ENCODE measurements at places on chromosomes 1 and 21.

- no peak for DNase-seq
Measured at GRCh38 chr1:226534645-226535044, 13.9 kb upstream of the STUM start.

DNA sequence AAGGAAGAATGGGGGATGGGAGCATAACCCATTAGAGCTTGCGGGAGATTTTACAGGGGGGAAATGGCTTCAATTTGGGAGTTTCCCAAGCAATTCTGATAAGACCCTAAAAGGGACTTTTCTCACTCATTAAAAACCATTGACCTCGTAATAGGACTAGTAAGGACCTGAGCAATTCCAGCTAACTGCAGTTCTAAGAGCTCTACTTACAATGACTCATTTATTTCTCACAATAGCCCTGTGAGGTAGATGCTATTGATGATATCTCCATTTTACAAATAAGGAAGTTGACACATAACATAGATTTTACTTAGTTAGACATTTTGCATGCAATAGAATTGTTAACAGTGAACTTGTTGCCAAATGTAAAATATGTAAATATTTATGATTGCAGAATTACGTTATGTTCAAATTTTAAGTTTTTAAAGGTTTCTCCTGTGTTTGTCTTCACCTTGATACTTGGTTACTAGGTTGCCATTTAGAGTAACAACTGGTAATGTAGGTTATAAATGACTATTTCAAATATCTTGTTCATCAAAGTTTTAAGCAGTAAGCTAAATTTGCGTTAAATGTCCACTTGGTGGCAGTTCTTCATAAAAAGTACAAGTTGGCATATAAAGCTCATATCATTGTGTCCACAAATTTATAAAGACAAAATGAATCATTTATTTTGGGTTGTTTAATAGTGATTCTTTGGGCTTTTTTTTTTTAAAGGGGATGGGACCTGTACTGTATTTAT is 182.0 kb downstream of the PLA2G4A start:
- DNase-seq = no peak

GRCh38 chr1:244945109-244945671 is 80.8 kb upstream of the HNRNPU start:
- no peak for DNase-seq

- DNase-seq = no peak
Measured at GRCh38 chr1:151976015-151976343, 17.7 kb downstream of the S100A10 start.

DNA sequence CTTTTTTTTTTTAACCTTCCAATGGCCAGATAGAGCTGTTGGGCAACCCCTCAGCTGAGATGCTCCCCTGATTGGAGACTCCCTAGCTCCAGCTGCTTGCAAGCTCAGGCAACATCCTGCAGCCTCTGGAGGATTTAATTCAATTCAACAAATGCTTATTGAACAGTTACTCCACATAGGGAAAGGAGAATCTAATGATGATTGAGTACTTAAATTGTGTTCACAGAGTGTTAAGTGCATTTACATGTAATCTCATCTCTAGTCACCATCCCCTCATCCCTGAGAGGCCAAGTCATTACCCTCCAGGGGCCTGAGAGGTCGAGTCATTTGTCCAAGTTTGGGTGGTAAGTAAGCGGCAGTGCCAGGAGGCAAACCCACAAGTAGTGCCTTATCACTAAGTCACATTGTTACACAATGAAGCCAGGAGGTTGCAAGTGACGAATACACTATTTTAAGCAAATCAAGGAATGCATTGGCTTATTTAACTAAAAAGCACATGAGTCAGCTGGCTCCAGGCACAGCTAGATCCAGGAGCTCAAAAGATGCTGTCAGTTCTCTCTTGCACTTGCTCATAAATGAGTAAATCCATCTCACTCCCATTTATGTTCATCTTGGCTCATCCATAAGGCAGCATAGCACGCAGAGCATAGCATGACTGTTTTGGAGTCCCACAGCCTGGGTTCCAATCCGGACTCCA is 64.3 kb downstream of the OPTC start:
- no peak for DNase-seq

DNA sequence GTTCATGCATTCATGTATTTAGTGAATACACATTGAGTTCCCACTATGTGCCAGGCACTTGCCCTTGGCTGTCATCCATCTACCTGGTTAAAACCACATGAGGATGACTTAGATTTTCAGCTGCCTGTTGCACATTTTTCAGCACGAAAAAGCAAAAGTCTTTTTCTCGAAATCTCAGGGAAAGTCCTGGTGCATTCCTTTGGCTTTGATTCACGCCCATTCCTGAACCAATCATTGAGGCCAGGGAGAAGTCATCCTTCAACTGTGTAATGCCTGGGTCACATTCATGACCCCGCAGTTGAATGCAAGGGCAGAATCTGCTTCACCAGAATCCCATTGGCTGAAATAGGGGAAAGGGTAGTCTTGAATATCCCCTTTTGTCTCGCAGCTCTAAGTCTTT is 84.4 kb downstream of the RNF220 start:
- no peak for DNase-seq

DNA sequence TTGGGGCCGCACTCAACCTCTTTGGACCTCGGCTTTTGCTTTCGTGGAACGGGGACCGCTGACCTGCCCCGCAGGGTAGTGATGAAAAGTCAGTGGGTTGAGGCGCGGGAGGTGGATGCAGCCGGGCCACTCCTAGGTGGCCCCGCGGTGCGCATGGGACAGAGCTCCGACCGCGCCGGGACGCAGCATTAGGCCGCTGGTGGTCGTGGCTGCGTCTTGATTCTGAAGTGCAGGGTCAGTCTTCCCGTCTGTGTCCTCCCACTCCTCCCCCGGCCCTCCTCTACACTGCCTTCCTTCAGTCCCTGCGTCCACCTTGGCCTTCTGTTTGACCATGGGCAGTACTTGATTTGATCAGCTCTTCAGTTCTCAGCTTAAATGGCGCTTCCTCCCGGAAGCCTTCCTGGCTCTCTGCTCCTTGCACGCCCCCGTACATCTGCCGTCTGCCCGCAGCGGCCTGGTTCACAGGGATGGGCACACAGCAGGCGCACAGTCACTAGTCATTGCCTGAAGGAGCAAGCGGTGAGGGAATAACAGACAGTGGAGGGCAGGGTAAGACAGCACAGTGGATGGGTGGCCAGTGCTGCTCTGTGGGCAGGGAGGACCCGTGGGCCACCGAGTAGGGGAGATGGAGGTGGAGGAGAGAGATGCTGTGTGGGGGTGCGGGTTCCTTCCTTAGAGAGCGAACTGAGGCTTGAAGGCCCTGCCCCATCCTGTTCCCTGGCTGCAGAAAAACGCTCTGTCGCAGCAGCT is 633 bp downstream of the THEMIS2 start:
- no peak for DNase-seq

- peak; percentile 47 for DNase-seq
Measured at GRCh38 chr1:171081314-171081753, 9.4 kb upstream of the FMO3 start.

DNA sequence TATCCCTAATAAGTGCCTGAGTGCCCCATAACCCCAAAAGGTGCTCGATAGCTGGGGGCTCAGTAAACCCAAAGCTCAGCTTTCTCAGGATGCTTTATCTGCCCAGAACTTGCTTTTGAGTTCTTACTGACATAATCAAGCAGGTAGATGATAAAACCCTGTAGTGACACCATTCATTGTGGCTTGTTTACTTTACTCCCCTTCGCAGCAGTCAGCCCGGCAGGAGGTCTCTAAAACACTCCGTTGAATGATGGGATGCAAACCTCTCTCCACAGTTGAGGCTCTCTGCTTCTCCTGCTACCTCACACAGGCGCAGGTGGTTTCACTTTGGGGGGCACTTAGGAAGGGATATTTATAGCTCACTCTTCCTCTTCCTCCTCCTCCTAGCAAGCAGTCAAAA is 349.4 kb downstream of the HLX start:
- DNase-seq = peak; percentile 39

- no peak for DNase-seq
Measured at GRCh38 chr1:243474136-243474881, 218.5 kb downstream of the SDCCAG8 start.

DNA sequence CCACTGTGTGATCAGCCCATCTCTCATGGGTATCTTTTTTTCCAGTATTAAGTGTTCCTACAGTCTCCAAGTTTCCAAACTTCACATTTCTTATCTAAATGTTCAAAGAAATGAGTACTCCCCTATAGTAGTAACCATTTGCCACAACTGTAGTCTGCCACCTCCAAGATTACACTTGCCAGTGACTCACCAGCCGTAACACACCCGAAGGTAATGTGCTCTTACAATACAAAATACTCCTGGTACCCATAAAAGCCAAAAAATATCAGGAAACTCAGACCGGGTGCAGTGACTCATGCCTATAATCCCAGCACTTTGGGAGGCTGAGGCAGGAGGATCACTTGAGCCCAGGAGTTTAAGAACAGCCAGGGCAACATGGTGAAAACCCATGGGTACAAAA is 20.5 kb upstream of the ZNF496 start:
- no peak for DNase-seq

GRCh38 chr1:40921522-40921921 is 58.0 kb upstream of the CTPS1 start:
- DNase-seq = no peak

DNA sequence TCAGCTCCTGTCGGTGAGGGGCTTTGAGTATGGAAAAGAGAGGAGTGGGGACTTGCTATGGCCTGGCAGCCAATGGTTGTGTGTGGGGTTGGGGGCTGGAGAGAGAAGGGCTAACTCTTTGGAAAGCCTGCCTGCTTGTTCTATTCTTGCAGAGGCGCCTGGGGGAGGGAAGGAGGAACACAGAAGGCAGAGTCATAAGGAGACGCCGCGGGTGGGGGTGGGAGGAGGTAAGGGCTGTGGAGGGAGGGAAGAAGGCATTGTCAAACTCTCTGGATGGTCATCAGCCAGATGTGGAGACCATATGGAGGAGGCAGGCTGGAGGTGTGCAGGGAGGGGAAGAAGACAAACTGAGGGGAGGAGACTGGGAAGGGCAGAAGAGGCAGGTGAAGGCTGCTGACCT is 70.0 kb downstream of the PLXNA2 start:
- no peak for DNase-seq

DNA sequence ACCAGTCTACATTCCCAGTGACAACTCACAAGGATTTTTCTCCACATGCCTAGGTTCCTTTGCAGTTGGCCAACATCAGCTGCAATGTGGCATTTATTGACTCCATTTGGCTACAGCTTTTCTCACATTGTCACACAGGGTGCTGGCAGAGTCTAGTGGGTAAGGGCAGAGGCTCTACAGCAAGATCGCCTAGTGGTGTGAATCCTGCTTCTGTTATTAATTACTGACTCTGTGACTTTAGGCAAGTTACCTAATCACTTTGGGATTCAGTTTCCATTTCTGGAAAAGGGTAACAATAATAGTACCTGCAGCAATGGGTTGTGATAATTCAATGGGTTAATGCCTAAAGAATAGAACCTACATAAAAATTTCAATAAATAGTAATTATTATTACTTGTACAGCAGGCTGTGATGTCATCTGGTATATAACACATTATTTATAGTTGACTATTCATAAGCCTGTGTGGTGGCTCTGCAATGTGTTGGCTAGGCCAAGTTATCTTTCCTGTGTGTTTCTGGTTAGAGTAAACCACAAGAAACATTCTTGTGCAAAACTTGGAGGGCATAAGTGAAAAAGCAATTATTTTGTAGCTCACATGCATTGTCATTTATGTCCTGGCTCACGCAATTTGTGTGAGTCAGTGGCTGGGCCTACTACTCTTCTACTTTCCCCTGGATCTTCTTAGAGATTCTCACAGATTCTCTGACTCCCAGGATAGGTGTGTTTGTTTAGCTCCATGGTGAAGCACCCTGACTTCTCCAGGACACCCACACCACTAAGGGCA is 59.5 kb downstream of the PTGS2 start:
- no peak for DNase-seq

- no peak for DNase-seq
Measured at GRCh38 chr1:245577191-245578157, 422.7 kb downstream of the KIF26B start.

DNA sequence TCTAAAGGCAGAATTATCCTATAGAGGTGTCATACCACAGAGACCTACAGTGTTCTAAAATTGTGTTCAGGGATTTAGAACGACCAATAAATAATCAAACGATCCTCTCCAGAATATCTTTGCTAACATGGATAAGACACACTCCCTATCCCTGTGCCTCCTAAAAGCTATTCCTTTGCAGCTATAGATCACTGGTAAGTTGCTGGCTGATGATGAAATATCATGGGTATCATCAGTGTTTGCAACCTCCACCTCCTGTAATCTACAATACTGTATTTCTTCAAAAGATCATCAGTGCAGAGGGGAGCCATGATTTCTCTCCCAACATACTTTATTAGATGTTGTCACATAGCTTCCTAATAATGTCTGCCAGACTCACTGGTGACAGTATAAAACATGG is 201.9 kb downstream of the NTNG1 start:
- DNase-seq = no peak

DNA sequence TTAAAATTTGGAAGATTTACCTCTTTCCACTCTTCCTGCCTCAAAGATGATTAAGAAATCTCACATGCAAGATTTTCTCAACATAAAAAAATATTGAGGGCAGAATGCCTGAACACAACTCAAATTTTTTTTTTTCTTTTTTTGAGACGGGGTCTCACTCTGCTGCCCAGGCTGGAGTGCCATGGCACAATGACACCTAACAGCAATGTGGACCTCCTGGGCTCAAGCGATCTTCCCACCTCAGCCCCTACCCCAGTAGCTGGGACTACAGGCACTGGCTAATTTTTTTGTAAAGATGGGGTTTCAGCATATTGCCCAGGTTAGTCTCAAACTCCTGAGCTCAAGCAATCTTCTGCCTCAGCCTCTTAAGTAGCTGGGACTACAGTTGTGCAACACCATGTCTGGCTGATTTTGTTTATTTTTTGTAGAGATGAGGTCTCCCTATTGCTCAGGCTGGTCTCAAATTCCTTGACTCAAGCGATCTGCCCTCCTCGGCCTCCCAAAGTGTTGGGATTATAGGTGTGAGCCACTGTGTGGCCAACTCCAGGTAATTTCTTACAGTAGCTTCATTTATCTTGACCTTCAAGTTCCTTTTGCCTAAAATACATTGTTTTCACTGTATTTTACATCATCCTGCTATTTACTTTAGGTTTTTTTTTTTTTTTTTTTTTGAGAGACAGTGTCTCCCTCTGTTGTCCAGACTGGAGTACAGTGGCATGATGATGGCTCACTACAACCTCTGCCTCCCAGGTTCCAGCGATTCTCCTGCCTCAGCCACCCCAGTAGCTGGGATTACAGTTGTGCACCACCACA is 10.4 kb downstream of the NUCKS1 start:
- DNase-seq = no peak

- DNase-seq = no peak
Measured at GRCh38 chr1:184116287-184116686, 64.8 kb downstream of the TSEN15 start.

DNA sequence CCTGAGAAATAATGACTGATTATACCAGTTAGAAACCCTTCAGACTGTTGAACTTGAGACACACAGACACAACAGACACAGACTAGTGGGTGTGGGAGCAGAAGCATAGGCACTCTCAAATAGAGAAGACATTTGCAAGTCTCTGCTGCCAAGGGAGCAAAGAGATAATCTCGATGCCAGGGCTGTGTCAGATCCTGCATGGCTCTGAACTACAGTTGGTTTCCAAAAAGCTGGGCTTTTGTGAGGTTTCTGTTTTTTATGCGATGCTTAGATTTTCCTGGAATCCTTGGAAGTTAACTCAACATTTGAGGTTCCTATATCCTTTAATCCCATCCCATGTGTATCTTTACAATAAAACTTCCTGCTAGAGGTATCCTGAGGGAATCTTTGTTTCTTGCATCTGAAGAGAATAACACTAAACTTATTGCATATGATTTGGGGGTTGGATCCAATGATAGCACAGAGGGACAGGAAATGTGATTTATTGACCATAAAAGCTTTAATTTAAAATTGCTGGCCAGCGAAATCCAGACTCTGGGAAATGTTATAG is 236.4 kb downstream of the SPATA17 start:
- DNase-seq = no peak

Measured in NCI-H187 (cell line).